ENCODE measurements at places on chromosomes 2 and 18. TPM values are rescaled to one million over a fixed set of nuclear protein-coding genes. Genes with fewer than 3 reads are reported as not detected.
A peak's percentile ranks its signal among the peaks of the same experiment; 100 is the strongest.

CLEC4F gene
- 0.12 TPM for total RNA-seq

VWA3B gene
- total RNA-seq: 1.8 TPM

- no peaks in the 10 kb centered on the region for H3K36me3 ChIP-seq
- H3K4me1 ChIP-seq: no peaks in the 10 kb centered on the region
- H3K4me3 ChIP-seq: no peak overlapping the region
These were observed 69.5 kb downstream of the HNRNPLL start for GRCh38 chr2:38533180-38533579.

GRCh38 chr2:41963661-41964525, 83.9 kb upstream of the PKDCC start:
- no peaks in the 10 kb centered on the region for H3K27me3 ChIP-seq
- peak overlapping the region; percentile 58 for H3K27ac ChIP-seq
- peak; percentile 94 for DNase-seq
- no peak overlapping the region for H3K4me3 ChIP-seq

- H3K4me1 ChIP-seq: no peaks in the 10 kb centered on the region
- DNase-seq: peak; percentile 56
- no peaks in the 10 kb centered on the region for H3K36me3 ChIP-seq
- H3K4me3 ChIP-seq: no peak overlapping the region
- peak overlapping the region; percentile 25 for H3K27ac ChIP-seq
These were observed 84.3 kb downstream of the MAP3K20 start for GRCh38 chr2:173159791-173160463.

LYPD6B gene
- total RNA-seq: 2.6 TPM

LRRTM1 gene
- total RNA-seq: 0.66 TPM

DNA sequence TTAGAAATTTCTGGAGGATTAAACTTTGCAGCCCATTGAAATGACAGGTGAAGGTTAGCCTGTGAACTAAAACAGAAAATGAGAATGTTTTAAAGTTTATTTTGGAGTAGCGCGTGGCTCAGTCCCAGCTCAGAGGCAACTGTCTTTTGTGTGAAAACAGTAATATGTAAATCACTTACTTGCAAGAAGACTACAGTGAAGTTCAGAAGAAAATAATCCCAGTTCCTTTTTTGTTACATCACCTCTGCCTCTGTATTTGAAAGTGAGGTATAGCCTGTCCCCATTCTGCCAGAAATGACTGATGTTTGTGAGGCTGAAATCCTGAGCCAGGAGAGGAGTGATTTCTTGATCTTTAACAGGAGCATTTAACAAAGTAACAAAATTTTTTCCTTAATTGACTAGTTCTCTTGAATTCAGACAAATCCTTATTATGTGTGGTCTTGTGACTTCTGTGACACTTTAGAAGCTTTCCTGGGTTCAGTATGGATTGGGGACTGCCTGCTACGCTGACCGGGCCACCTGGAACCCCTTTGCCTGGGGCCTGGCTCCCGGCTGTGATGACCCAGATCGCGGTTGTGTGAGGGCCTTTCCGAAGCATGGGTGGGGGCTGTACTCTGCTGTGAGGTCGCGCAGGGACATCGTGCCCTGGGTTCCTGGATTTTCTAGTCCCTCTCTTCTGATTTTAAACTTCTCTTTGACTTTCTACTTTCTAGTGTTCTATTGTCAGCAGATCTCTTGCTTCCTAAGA, 24.3 kb downstream of the TRAPPC12 start:
- DNase-seq: no peak
- H3K4me1 ChIP-seq: no peaks in the 10 kb centered on the region
- H3K27me3 ChIP-seq: no peaks in the 10 kb centered on the region
- no peak overlapping the region for H3K4me3 ChIP-seq
- no peak overlapping the region for H3K27ac ChIP-seq

DNA sequence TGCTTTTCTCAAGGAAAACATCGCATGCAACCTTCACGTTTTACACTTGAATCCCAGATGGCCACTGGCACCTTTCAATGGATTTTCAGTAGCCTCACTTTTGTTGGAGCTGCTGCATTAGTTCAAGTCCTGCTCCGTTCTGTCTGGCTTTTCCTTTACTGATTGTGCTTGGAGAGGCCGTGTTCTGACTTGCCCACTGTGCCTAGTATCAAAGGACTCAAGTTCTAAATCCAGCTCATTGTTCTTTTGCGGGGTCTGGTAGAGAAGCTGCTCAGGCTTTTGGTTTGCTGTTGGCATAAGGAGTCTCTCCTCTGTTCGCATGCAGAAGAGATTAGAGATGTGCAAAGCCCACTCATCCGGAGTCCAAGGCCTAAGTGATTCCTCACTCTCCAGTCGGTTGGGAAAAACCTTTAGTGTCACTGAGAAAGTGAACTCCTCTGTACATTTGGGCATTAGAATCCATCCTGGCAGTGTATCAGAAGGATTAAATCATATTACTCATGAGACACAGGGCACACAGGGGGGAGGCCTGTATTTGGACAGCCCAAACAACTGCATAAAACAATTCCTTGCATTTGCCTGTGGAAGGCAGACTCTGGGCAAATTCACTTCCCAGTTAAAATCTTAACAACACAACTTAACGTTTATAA, 69.7 kb downstream of the NCK2 start:
- no peaks in the 10 kb centered on the region for H3K4me1 ChIP-seq
- no peak overlapping the region for H3K4me3 ChIP-seq
- no peaks in the 10 kb centered on the region for H3K27me3 ChIP-seq
- H3K27ac ChIP-seq: no peak overlapping the region
- DNase-seq: no peak

TPGS2 gene
- 79.2 TPM for total RNA-seq

DNA sequence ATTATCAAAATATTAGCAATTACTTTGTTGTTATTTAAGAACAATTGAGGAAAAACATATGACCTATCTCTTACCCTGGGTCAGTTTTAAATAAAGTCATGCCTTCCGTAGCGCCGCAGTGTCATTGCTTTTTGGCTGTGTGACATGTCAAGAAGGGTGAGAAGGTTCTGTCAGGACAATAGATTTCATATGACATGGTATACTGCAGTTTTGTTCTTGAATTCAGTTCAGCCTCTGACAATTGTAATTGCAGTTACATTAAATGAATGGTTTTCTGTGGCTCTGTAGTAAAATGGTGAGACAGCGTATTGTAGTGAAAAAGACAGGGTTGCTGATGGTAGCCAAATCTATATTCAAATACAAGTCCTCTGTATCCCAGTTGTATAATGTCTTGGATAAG, 307.2 kb downstream of the CDH2 start:
- no peaks in the 10 kb centered on the region for H3K27me3 ChIP-seq
- H3K4me3 ChIP-seq: no peak overlapping the region
- no peaks in the 10 kb centered on the region for H3K36me3 ChIP-seq
- H3K27ac ChIP-seq: no peak overlapping the region

CEBPZOS gene
- total RNA-seq: 43.1 TPM

- no peaks in the 10 kb centered on the region for H3K36me3 ChIP-seq
- H3K4me3 ChIP-seq: no peak overlapping the region
- no peak for DNase-seq
- H3K27ac ChIP-seq: no peak overlapping the region
- no peaks in the 10 kb centered on the region for H3K4me1 ChIP-seq
These were observed 428.8 kb downstream of the ZNF521 start for GRCh38 chr18:24923138-24923537.

FBLN7 gene
- total RNA-seq: 0.66 TPM

COL4A4 gene
- 0.40 TPM for total RNA-seq

- DNase-seq: no peak
- H3K4me1 ChIP-seq: no peaks in the 10 kb centered on the region
- H3K36me3 ChIP-seq: no peaks in the 10 kb centered on the region
- no peak overlapping the region for H3K4me3 ChIP-seq
These were observed 988.2 kb downstream of the SUCLG1 start for GRCh38 chr2:83470928-83471327.

- no peak overlapping the region for H3K27ac ChIP-seq
- H3K36me3 ChIP-seq: no peaks in the 10 kb centered on the region
- no peak overlapping the region for H3K4me3 ChIP-seq
- H3K4me1 ChIP-seq: no peaks in the 10 kb centered on the region
- DNase-seq: no peak
These were observed 481.6 kb downstream of the LPIN1 start for GRCh38 chr2:12227941-12228608.

DNA sequence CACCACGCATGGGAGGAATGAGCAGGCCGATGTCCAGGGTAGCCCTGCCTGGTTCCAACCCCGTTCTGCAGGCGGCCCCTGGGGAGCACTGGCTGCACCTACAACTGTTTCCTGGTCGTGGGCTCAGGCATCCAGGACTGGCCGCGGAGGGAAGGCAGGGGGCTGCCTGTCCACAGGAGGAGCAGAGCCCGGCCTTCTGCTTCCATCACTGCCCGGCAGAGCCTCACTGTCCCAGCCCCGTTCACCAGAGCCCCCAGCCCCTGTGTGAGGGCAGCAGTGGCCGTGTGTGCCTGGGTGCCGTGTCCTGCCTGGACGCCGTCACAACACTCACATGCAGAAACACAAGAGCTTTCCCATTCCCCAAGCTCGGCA, 56.2 kb downstream of the KCNG2 start:
- no peaks in the 10 kb centered on the region for H3K4me1 ChIP-seq
- H3K27me3 ChIP-seq: no peaks in the 10 kb centered on the region
- peak; percentile 7 for DNase-seq
- no peak overlapping the region for H3K27ac ChIP-seq
- H3K4me3 ChIP-seq: no peak overlapping the region
- H3K36me3 ChIP-seq: no peaks in the 10 kb centered on the region

GRCh38 chr2:96142217-96143113, 2.8 kb downstream of the DUSP2 start:
- no peak overlapping the region for H3K4me3 ChIP-seq
- no peak for DNase-seq
- H3K27me3 ChIP-seq: no peaks in the 10 kb centered on the region

AGXT gene
- total RNA-seq: 6.1 TPM

- H3K27ac ChIP-seq: no peak overlapping the region
- no peak for DNase-seq
- no peaks in the 10 kb centered on the region for H3K36me3 ChIP-seq
- peaks cover 22% of the 10 kb centered on the region for H3K4me1 ChIP-seq
- H3K4me3 ChIP-seq: no peak overlapping the region
- no peaks in the 10 kb centered on the region for H3K27me3 ChIP-seq
These were observed 4.5 kb downstream of the LPIN1 start for GRCh38 chr2:11750917-11751316.

CD207 gene
- total RNA-seq: not detected

- no peak overlapping the region for H3K4me3 ChIP-seq
- H3K27me3 ChIP-seq: no peaks in the 10 kb centered on the region
These were observed 22.5 kb upstream of the MTA3 start for GRCh38 chr2:42545841-42546390.

DNA sequence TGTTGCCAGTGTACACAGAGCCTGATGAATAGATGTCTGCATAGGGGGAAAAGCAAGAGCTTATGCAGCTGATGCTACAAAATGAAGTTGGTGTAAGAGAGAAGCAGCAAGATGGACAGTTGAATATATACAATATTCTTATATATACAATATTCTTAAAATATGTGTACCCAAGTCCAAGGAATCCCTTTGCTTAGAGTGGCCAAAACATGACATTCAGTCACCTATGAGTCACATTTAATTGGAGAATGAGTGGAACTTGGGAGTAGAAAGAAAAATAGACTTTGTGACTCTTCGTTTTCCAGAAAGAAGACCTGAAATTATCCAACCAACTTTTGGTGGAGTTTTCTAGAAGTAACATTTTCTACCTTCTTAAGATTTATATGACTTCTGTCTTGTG, 81.8 kb downstream of the SCN9A start:
- H3K36me3 ChIP-seq: no peaks in the 10 kb centered on the region
- H3K27me3 ChIP-seq: no peaks in the 10 kb centered on the region
- H3K27ac ChIP-seq: no peak overlapping the region
- no peak for DNase-seq

DNA sequence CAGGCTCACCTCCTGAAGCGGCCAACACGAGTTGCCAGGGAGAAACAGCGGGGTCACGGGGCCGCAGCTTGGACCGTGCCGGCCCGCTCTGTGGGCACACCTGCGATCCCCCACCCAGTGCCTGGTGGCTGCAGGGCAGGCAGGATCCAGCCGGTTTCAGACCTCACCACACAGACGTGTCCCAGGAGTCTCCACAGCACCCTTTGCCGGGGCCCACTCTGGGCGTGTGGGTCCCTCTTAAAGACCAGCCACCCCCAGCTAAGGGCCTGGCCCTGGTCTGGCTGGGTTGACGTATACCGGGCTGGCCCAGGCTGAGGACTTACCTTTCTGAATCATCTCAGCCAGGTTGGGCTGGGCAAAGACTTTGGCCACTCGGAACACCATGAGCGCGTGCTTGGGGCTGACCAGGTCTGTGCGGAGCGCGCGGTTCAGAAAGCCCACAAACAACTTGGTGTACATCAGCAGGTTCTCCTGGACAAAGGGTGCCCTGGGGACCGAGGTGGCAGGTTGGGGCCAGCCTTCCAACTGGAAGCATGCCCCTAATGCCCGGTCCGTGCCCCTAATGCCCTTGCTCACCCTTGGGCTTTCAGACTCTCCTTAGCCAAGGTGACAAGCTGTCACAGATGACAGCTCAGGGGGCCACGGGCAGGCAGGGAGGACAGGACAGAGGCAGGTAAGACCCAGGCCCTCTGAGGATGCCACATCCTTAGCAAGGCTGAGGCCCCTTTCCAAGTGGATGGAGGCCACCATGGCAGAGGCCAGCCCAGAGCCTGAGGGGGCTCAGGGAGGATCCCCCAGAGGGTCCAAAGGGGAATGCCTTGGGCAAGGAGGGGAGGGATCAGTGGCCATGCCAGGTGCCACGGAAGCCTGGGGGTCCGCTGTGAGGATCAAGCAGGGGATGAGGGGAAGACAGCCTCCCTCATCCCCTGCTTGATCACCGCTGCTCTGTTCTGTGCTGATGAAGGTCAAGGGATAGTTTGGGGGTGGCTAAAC, 10.2 kb upstream of the CCDC74B start:
- no peaks in the 10 kb centered on the region for H3K4me1 ChIP-seq
- no peak overlapping the region for H3K27ac ChIP-seq
- no peaks in the 10 kb centered on the region for H3K36me3 ChIP-seq

DNA sequence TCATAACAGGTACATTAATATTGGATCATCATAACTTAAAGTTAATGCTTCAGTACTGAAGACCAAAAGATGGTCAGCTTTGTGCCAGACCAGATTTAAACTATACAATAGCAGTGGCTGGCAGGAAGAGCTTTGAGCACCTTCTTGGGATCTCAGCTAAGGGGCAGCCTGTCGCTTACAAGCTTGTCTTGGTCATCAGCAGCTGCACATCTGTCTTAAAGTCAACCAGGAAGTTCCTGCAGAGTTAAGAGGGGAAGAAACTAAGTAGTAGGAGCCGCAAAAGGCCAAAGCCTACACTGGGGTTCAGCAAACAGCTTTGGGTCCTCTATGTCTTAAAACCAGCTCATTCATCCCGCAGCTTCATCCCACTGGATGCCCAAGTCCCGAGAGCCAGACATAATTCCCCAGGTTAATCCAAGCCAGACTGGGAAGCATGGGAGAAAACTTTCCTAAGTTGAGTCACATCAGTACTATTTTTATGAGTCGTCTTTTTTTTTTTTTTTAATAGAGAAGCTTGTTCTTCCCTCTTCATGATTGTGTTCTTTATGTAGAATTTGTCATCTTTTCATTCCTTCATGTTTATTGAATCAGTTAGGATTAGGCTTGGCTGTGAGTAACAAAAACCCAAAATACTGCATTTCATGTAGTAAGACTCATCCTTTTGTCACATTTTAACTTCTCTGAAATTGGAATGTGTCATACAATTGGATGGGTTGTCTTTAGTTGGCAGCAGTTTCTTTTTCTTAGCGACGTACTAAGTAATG, 59.3 kb downstream of the SERTAD2 start:
- H3K4me1 ChIP-seq: peaks cover 4% of the 10 kb centered on the region
- no peaks in the 10 kb centered on the region for H3K27me3 ChIP-seq
- H3K36me3 ChIP-seq: no peaks in the 10 kb centered on the region
- no peak overlapping the region for H3K27ac ChIP-seq
- H3K4me3 ChIP-seq: no peak overlapping the region

GRCh38 chr2:142310530-142310929, 179.7 kb upstream of the LRP1B start:
- H3K27me3 ChIP-seq: no peaks in the 10 kb centered on the region
- DNase-seq: no peak
- no peaks in the 10 kb centered on the region for H3K36me3 ChIP-seq
- H3K4me1 ChIP-seq: no peaks in the 10 kb centered on the region
- H3K4me3 ChIP-seq: no peak overlapping the region
- H3K27ac ChIP-seq: no peak overlapping the region

C2orf66 gene
- total RNA-seq: 0.19 TPM

FIGLA gene
- total RNA-seq: not detected
